Stimulated activated CD8-positive, alpha-beta memory T cell treated with anti-CD3 and anti-CD28 coated beads, Interleukin-7, amount 100 ng/mL, for 1 hour (primary cell): ENCODE measurements at places on chromosomes 2 and 18.

DNA sequence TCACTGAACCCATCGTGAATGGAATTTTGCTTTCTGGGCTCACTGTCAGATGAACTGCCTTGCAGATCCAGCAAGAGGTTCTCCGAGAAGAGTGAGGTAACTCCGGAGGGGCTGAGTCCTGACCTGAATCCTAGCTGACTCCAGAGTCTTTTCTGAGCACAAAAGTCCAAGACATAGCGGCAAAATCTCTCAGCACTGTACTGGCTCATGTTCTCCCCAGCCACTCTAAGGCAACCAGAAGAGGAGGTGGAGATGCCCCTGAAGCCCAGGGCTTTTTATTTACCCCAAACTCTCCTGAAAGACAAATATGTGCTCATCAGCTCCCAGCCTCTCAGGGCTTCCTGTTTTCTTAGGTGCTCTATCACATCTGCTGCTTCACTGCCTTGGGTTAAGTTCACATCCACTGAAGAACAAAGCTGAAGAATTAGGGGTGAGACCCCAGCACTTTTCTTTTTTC lies 221.8 kb downstream of the MREG start:
- DNase-seq = no peak

DNA sequence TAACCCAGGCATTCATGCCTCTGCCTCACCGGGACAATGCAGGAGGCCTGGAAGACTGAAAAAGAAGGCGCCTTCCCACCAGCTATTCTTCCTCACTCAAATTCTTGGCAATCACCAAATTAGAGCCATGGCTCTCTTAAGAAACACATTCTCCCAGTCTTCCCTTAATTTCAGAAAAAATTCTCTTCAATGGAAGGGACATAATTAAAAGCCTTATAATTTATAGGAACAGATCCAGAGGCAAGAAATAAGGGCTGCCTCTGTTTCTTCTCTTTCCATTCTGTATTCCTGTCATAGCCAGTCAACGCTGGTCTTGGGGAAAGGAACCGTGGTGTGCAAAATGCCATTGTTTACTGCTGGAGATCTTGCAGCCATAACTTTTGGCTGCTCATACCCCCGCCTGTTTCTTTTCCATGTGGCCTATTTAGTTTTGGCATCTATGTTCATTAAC lies 32.8 kb downstream of the DTNA start:
- DNase-seq = no peak

DNA sequence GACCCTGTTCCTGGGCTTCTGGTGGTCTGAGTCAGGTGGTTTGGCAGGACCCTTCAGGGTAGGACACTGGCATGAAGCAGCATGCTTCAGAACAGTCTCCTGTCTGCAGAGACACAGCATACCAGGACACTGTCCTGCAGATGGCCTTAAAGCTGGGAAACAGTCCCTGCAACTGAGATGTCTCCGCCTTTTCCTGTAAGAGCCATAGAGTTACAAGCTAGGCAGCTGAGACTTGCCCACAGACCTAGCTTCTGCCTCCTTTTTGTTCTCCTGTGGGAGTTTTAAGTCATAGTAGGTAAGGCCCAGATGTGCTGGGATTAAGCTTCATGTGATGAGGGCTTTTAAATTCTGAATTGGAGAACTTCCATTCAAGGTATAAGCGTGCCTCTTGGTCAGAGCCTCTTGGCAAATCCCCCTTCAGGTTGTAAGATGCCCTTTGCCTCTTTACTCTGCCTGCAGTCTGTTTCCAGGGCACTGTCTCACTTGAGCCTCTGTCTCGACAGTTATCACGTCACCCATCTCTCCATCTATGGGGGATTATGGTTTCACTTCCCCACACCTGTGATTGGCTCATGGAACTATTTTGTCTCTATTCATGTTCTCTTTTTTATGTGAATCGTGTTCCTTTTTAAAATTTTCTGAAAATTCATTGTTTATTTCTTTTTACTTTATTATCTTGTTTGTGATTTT lies 51.8 kb downstream of the COA5 start:
- no peak for DNase-seq

- no peak for DNase-seq
Measured at GRCh38 chr2:150983314-150983897, 278.3 kb downstream of the RBM43 start.

DNA sequence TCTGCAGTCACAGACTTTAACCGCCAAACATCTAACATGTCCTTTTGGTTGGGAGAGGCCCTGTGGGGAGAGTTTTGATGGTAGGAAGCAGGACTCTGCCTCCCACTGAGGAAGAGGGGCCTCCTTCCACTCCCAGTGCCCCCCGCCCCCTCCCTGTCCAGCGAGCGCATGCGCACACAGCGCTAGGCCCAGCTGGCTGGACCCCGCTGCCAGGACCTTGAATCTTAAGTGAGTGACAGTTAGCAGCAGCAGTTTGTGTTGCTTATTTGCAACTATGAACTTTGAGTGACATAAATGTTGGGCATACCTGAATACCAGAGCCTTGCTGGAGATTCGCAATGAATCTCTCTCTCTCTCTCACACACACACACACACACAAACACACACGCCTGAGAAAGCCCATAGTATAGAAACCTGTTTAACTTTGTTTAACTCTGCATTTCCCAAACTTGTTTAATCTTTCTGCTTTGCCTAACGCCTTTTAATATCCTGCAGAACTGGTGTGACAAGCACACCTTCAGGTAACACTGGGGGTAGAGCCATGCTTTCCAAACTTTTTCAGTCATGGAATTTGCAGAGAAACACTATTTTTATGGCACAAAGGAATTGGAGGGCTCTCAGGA lies 134.6 kb upstream of the SMAD2 start:
- no peak for DNase-seq

DNA sequence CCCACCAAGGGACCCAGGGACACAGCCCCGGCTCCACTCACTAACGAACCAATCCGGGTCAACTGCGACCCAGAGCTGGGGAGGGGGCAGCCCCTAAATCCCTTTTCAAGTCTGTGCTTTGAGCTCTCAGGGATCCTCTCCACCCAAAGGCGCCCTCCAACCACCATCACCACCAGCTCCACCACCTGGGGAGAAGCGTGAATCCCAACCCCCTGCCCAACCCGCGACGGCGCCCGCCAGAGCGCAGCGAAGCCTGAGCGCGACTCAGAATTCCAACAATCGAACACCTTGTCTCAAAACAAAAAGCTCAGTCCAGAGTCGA lies 497 bp downstream of the DSC3 start:
- no peak for DNase-seq

DNA sequence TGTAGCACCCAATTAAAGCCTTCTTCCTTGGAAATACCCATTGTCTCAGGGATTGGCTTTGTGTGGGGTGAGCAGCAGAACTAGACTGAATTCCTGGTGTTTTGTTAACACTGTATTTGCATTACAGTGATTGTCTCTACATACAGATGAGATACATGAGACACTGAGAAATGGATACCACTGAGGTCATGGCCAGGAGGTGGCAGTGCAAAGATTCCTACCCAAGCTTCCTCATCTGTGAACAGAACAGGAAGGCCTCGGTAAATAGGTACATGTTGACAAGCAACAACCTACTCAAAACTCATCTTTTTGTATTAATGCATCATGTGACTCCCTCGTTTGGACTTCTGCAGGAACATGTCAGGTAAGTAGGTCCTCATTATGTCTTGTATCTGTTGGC lies 445.8 kb upstream of the RGPD4 start:
- DNase-seq = no peak

DNA sequence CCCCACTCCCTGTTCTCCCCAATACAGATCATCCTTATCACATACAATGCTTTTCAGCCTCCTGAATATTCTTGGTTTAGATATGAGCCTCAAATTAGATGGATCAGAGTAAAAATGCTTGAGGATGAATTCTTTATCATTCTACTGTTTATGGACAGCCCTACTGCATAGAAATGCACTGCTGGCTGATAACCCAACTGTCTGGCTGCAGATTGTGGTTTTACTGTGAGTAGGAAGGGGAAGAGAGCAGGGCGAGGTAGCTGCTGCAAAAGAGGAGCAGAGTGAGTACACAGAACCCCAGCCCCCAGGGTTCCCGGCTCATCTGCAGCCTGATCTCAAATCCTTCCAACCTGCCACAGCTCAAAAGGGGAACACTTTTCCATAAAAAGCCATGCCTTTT lies 29.4 kb upstream of the NCOA1 start:
- DNase-seq = no peak

DNA sequence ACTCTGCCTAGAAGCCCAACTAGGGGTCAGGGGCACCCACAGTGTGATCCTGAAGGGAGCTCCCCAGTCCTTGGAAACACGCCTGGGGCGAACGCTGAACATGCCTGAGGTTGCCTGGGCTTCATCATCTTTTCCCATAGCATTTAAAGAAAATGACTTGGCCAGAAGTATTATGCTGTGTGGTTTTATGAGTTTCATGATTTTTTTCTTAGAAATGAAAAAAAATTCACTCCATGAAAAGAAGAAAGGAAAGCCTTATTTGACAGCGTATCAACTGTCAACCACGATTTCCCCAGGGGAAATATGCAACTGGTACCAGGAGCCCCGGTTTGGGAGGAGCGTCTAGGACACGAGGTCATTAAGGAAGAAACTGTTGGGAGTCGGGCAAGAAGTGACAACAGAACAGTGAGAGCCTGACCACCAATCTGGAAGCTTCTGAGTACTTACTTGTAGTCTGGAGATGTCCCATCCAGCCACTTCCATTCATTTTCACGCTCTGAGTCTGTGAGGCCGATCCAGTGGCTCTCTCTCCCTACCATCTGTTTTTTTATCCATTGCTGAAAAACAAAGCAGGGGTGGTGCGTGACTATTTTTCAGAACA lies 63.5 kb upstream of the THOC1 start:
- no peak for DNase-seq

- no peak for DNase-seq
Measured at GRCh38 chr2:240095556-240096523, 40.3 kb downstream of the COPS9 start.
